Natural killer cell treated with Interleukin-12 subunit alpha and Interleukin-12 subunit beta and Interleukin-15 and Interleukin-18, amount 100 ng/mL, for 72 hours (primary cell): ENCODE measurements at places on chromosomes 12 and 14. TPM values are rescaled to one million over a fixed set of nuclear protein-coding genes. Genes with fewer than 3 reads are reported as not detected.

- peak overlapping the region; percentile 95 for H3K4me3 ChIP-seq
- DNase-seq, result no peak
- H3K36me3 ChIP-seq, result no peaks in the 10 kb centered on the region
- peaks cover 3% of the 10 kb centered on the region for H3K27me3 ChIP-seq
Observed at GRCh38 chr12:95215949-95216348, 1.3 kb downstream of the FGD6 start.

GRCh38 chr12:62522984-62523383 is 56.4 kb downstream of the MON2 start:
- H3K27me3 ChIP-seq, result no peaks in the 10 kb centered on the region
- H3K4me1 ChIP-seq, result peaks cover 31% of the 10 kb centered on the region
- H3K4me3 ChIP-seq, result peak overlapping the region; percentile 62
- peak overlapping the region; percentile 87 for H3K27ac ChIP-seq
- DNase-seq, result no peak

GRCh38 chr12:56518570-56518969 is 3.0 kb upstream of the RBMS2 start:
- no peak for DNase-seq
- peaks cover 33% of the 10 kb centered on the region for H3K4me1 ChIP-seq
- no peaks in the 10 kb centered on the region for H3K27me3 ChIP-seq
- no peaks in the 10 kb centered on the region for H3K36me3 ChIP-seq

GRCh38 chr12:15059123-15059522 is 86.3 kb downstream of the PDE6H start:
- H3K27ac ChIP-seq, result no peak overlapping the region
- no peak for DNase-seq
- no peaks in the 10 kb centered on the region for H3K4me1 ChIP-seq
- peaks cover 10% of the 10 kb centered on the region for H3K27me3 ChIP-seq

- peaks cover 44% of the 10 kb centered on the region for H3K4me1 ChIP-seq
- no peaks in the 10 kb centered on the region for H3K27me3 ChIP-seq
- peak overlapping the region; percentile 53 for H3K27ac ChIP-seq
- peak overlapping the region; percentile 48 for H3K4me3 ChIP-seq
- no peaks in the 10 kb centered on the region for H3K36me3 ChIP-seq
Observed at GRCh38 chr12:4169531-4169930, 104.0 kb upstream of the CCND2 start.

DICER1 gene
- 104 TPM for total RNA-seq

- H3K27me3 ChIP-seq, result no peaks in the 10 kb centered on the region
- no peak overlapping the region for H3K4me3 ChIP-seq
- no peaks in the 10 kb centered on the region for H3K4me1 ChIP-seq
- H3K27ac ChIP-seq, result no peak overlapping the region
- no peaks in the 10 kb centered on the region for H3K36me3 ChIP-seq
- DNase-seq, result no peak
Observed at GRCh38 chr12:70837026-70837425, 83.5 kb downstream of the PTPRR start.

GRCh38 chr12:101823039-101823438 is 7.7 kb downstream of the GNPTAB start:
- H3K4me3 ChIP-seq, result peak overlapping the region; percentile 82
- peaks cover 14% of the 10 kb centered on the region for H3K36me3 ChIP-seq
- H3K27me3 ChIP-seq, result no peaks in the 10 kb centered on the region
- H3K4me1 ChIP-seq, result peaks cover 70% of the 10 kb centered on the region
- peak overlapping the region; percentile 95 for H3K27ac ChIP-seq
- DNase-seq, result no peak

GRCh38 chr14:69055999-69056788 is 77.1 kb upstream of the ACTN1 start:
- no peaks in the 10 kb centered on the region for H3K27me3 ChIP-seq
- no peak overlapping the region for H3K4me3 ChIP-seq
- H3K27ac ChIP-seq, result peak overlapping the region; percentile 74
- DNase-seq, result no peak

- peaks cover 3% of the 10 kb centered on the region for H3K36me3 ChIP-seq
- H3K4me1 ChIP-seq, result peaks cover 76% of the 10 kb centered on the region
Observed at GRCh38 chr12:64663015-64663414, 52.7 kb downstream of the RASSF3 start.

DNA sequence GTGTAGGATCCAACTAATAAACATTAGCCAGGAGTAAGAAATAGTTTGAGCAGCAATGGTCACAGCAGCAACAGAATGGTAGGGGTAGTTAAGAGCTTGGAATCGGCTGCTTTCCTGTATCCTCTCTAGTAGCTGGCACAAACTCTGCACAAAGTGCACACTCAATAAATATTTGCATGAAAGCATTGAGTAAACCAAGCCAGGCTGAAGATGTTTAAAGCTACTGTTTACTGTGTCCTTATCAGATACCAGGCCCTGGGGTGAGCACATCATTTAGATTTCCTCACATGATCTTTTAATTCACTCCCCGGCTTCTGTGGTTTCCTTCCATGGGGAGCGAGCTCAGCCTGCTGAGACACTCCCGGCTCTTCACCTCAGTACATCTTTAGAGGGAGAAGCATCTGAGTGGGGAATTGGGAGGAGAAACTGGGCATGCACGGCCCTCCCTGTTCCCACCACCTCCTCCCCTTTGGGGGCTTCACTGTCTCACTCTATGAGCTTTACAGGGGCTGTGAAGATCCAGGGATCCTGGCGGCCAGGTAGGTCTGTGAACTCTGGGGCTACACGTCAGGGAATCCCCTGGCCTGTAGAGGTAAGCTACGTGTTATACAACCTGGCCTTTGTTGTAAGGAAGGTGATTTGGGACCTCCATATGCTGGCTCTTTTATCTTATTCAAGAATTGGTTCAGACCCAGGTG is 107.2 kb upstream of the VASH1 start:
- no peaks in the 10 kb centered on the region for H3K36me3 ChIP-seq
- H3K27me3 ChIP-seq, result peaks cover 23% of the 10 kb centered on the region
- no peak overlapping the region for H3K4me3 ChIP-seq
- no peak overlapping the region for H3K27ac ChIP-seq
- no peak for DNase-seq

SH2B3 gene
- total RNA-seq, result 12.2 TPM

DNA sequence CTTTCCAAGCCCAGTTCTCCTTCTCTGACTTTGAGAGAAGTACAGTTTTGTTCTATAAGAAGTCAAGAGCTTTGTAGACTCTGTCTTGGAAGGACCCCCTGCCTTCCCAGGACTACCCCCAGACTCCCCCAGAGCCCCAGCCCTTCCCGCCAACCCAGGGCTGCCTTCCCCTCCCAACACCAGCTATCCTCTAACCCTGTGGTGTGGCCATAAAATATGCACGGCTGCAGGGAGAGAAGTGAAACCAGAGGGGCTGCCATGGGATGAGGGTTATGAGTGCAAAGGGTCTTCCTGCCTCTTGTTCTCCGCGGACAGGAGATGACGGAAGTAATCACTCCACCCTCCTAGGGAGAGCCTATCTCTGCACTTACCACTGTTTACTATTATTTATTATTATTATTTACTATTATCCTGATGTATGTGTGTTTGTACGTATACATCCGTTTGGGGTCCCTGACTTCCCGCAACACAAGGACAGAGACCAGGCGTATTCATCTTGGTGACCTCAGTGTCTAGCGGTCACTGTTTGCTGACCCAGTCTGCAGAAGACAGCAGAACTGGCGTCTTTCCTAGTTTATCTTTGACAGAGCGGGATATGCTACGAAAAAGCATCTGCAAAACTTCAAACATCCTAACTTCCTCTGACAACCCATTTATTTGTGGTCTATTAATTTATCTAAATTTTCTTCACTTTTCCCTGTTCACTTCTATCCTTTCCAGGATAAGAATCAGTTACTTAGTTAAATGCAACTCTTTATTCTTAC is 3.5 kb upstream of the SCNN1A start:
- no peaks in the 10 kb centered on the region for H3K36me3 ChIP-seq
- peaks cover 17% of the 10 kb centered on the region for H3K4me1 ChIP-seq
- H3K27me3 ChIP-seq, result peaks cover 19% of the 10 kb centered on the region

DNA sequence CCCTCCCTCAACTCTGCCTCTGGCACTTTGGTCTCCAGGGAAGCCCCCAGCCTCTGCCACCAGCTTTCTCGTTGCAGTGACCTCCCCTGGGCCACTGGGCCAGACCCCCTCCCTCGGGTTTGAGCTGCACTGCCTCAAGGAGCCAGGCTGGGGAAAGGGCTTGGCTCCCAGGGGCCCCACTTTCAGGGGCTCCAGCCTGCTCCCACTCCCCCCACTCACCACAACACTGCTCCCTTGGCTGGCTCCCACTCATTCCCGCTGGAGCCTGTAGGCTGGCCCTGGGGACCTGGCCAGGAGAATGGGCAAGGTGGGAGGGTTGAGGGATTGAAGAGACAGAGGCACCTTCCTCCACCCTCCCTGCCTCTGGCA is 19.3 kb upstream of the KIF26A start:
- peaks cover 25% of the 10 kb centered on the region for H3K27me3 ChIP-seq
- H3K27ac ChIP-seq, result no peak overlapping the region
- no peak for DNase-seq

GRCh38 chr12:22880331-22880730 is 255.4 kb downstream of the ETNK1 start:
- no peak overlapping the region for H3K27ac ChIP-seq
- H3K36me3 ChIP-seq, result no peaks in the 10 kb centered on the region
- no peaks in the 10 kb centered on the region for H3K27me3 ChIP-seq
- no peak overlapping the region for H3K4me3 ChIP-seq
- no peaks in the 10 kb centered on the region for H3K4me1 ChIP-seq

KLRF2 gene
- not detected for total RNA-seq

GRCh38 chr14:73027546-73027945 is 640 bp upstream of the ZFYVE1 start:
- no peak for DNase-seq
- H3K4me3 ChIP-seq, result peak overlapping the region; percentile 94
- peaks cover 10% of the 10 kb centered on the region for H3K36me3 ChIP-seq
- no peaks in the 10 kb centered on the region for H3K27me3 ChIP-seq
- peaks cover 26% of the 10 kb centered on the region for H3K4me1 ChIP-seq

CSRP2 gene
- not detected for total RNA-seq

DNA sequence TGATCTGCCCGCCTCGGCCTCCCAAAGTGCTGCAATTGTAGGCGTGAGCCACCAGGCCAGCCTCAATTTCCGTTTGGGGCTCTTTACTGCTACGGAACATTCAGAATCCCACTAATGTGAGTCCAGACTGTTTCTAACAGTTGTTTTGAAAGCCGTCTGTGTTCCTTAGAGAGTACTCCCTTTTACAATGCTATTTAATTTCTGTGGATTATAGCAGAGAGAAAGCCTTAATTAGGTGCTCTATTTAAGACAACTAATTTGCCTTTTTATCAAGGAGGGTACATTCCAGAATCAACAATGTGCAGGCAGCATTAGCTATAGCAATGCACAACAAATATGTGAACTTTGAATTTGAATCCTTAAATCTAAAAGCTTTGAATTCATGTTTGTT is 2.8 kb upstream of the SAV1 start:
- H3K4me3 ChIP-seq, result no peak overlapping the region
- no peak for DNase-seq
- peaks cover 9% of the 10 kb centered on the region for H3K4me1 ChIP-seq

CHGA gene
- total RNA-seq, result not detected

DNA sequence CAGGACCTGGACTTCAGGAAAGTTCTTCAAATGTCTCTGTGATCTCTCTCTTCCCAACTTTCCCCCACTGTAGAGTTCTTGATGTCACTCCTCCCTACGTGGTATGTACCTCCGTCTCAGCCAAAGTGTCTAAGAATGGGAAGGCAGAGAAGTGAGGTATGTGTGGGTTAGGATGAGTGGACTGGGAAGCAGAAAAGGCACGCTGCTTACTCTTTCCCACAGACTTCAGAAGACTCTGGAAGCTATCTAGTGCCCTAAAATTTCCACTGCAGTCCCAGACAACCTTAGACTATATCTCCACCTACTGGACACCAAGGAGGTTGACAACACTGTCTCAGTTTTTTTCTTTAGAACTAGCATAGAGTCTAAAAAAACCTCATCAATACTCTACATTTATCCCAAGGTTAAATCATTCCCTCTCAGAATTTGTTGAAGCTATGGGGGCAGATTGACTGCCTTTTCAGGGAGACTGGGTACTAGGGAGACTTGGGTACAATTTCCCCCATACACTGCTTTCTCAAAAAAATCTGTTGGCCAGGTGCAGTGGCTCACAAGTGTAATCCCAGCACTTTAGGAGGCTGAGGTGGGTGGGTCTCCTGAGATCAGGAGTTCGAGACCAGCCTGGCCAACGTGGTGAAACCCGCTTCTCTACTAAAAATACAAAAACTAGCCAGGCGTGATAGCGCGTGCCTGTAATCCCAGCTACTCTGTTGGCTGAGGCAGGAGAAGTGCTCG is 20.6 kb upstream of the ITGA5 start:
- H3K27ac ChIP-seq, result peak overlapping the region; percentile 39
- no peaks in the 10 kb centered on the region for H3K36me3 ChIP-seq
- no peaks in the 10 kb centered on the region for H3K27me3 ChIP-seq
- H3K4me3 ChIP-seq, result no peak overlapping the region
- H3K4me1 ChIP-seq, result peaks cover 17% of the 10 kb centered on the region

TAS2R43 gene
- total RNA-seq, result 6.6 TPM

CIROP gene
- not detected for total RNA-seq

- no peak overlapping the region for H3K27ac ChIP-seq
- H3K27me3 ChIP-seq, result no peaks in the 10 kb centered on the region
- peaks cover 6% of the 10 kb centered on the region for H3K4me1 ChIP-seq
- DNase-seq, result no peak
- no peak overlapping the region for H3K4me3 ChIP-seq
- H3K36me3 ChIP-seq, result no peaks in the 10 kb centered on the region
Observed at GRCh38 chr14:68649476-68650189, 143.2 kb downstream of the ZFP36L1 start.

DNA sequence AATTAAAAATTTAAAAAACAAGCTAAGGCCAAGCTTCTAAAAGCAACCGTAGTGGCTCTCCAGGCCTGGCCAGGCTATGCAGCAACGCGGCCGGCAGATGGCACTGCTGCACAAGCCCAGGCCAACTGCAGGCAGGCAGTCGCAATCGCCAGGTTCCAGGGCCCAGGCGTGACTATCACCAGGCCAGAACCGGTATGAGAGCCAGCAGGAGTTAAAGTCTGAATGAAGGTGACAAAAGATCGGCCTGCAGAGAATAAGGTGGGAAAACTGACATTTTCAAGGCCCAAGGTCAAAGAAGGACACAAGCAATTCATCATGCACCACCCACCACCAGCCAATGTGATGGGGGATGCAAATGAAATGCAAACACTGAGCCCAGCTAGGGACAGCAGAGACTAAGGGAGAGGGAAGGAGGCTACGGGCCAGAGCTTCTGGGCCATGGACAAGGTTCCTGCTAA is 43.6 kb upstream of the ANO2 start:
- no peaks in the 10 kb centered on the region for H3K36me3 ChIP-seq
- no peak for DNase-seq
- peaks cover 2% of the 10 kb centered on the region for H3K4me1 ChIP-seq

TAS2R42 gene
- not detected for total RNA-seq

GRCh38 chr14:87312169-87312893 is 680.7 kb downstream of the GALC start:
- H3K27ac ChIP-seq, result no peak overlapping the region
- H3K4me1 ChIP-seq, result no peaks in the 10 kb centered on the region
- DNase-seq, result no peak
- H3K27me3 ChIP-seq, result no peaks in the 10 kb centered on the region
- no peak overlapping the region for H3K4me3 ChIP-seq
- peaks cover 4% of the 10 kb centered on the region for H3K36me3 ChIP-seq
